ENCODE measurements at places on chromosomes 2 and 18.

DNA sequence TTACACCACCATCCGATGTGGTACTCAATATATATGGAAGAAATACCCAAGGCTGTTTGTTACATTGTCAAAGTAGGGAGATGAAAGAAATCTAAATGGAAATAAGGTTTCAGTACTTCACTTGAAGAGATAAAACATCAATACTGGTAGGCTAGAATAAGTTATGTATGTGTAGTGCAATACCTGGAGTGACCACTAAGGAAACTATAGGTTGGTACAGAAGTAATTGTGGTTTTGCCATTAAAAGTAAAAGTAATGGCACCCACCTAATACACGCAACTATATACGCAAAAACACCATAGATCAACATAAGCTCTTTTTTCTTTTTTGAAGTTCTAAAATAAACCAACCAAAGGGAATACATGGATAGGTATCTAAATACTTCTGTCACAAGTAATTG, 143.2 kb upstream of the KYNU start:
- no peak for DNase-seq

- DNase-seq: no peak
Measured at GRCh38 chr2:127080226-127080937, 26.6 kb downstream of the BIN1 start.

GRCh38 chr2:168346725-168347477, 99.5 kb upstream of the STK39 start:
- no peak for DNase-seq

DNA sequence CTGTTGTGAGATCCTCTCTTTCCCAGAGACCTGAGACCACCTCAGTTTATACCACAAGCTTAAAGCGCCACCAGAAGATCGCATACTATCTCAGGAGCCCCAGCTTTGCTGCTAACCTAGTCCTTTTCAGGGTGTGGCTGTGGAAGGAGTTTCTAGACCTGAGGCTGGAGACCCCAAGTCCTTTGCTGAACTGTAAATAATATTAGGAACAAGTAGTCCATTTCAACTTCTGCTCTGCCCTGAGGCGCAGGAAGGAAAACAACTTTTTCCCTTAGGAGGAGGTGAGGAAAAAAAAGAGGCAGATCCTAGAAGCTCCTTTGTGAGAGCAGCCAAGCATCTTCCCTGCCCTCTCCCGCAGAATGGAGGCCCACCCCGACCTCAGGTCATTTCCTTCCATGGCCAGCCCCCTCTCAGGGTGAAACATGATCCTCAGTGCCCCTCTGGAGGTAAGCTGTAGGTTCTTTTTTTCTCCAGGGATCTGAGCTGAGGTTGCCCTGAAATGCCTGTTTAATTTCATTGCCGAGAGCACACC, 122.8 kb upstream of the LGALSL start:
- no peak for DNase-seq

- DNase-seq: no peak
Measured at GRCh38 chr2:22134421-22134820, 1010.7 kb downstream of the TDRD15 start.

- no peak for DNase-seq
Measured at GRCh38 chr2:123179526-123179925, 845.6 kb upstream of the CNTNAP5 start.

GRCh38 chr18:23135550-23136325, 453 bp downstream of the CABLES1 start:
- no peak for DNase-seq

DNA sequence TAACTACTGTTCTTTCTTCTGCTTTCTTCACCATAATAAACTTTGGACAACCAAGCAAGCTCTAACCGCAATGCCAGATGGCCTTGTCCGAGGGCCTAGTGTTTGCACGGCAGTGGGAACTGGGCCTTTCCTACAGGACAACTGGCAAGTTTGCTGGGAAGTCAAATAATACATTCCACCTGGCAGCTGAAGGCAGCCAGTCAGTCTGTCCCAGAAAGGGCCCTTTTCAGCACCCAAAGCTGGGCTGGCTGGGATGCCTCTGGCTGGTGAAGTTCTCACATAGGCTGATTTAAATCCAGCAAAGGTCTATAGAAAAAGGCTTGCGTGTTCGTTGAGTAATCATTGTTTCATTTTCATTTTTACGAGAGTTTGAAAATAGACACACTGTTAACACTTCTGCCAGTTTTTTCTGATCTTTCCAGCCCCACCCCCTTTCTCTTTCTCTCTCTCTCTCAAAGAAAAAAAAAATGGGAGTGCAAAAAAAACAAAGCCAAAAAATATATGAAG, 110.0 kb upstream of the EPAS1 start:
- DNase-seq: no peak

DNA sequence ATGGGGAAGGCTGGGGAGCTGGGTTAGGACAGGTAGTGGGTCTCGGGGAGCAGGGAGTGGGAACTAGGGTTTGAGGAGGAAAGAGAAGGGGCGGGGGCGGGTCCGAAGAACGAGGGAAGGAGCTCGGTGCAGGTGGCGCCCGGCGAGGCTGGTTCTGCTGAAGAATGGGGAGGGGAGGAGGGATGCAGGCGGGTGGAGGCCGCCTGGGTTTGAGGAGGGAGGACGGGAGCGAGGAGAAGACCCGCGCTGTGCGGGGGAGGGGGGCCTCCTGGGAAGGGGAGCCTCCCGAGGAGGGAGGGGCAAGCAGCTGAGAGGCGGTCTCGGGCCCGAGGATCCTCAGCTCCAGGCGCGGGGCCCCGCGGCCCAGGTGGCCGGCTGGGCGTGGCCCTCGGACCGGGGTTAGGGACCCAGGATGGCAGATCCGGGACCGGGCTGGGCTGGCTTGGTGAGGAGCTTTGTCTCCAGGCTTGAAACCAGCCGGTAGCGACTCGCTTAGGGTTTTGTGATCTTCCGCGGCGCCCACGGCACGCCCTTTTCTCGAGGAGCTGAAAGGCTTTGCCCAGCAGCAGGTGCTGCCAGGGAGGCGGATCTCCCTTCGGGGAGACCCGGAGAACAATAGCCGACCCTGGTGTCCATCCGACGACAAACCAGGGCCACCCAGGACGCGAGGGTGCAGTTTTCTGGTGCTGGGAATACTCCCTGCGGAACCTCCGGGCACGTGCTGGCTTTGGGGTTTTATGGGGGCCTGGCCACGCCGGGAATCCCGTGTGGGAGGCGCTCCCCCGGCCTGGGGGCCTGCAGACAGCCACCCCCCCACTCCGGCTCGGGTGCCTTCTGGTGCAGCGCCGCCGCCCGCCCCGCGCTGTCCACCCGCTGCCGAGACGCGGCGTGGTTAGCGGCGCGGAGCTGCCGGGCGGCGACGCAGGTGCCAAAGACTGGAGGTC, 1.4 kb downstream of the DPYSL5 start:
- peak; percentile 37 for DNase-seq

GRCh38 chr18:13429016-13429415, 210.5 kb downstream of the LDLRAD4 start:
- DNase-seq: no peak

DNA sequence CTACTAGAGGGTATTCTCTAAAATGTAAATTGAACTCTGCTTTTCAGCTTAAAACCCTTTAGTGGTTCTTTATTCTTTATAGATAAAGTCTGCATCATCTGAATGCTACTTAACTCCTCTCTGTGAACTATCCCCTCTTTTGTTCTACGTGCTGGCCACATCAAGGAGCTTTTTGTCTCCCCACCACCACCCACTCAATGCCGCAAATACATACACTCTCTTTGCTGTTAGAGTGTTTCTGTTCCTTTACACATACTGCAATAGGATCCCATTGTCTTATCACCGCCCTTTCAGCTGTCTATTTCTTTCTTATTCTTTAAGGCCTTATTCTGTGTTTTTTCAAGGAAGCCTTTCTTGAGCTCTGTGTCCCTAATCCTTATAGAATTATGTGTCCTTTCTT, 83.3 kb downstream of the EML4 start:
- DNase-seq: no peak

- no peak for DNase-seq
Measured at GRCh38 chr2:169159686-169160085, 90.3 kb downstream of the DHRS9 start.

DNA sequence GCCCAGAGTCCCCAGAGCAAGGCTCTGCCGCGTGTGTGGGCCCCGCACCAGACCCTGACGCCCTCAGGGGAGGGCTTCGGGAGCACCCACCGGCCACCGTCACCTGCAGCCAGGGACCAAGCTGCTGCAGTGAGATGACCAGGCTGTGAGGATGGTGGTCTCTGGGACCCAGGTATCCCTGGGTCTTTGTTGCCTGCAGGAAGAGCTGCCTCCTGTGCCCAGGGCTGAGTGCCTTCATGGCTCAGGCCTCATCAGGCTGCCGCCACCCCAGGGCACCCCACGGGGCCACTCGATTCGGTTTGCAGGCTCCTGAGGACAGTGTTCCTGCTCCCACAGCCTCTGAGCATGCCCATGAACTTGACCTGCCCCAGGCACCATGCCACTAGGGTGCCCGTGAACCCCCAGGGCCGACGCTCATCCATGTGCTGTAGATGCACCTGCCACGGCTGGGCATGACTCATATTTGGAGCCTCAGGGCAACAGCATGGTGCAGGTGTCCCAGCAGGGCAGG, 109.8 kb downstream of the FAM210A start:
- DNase-seq: no peak

DNA sequence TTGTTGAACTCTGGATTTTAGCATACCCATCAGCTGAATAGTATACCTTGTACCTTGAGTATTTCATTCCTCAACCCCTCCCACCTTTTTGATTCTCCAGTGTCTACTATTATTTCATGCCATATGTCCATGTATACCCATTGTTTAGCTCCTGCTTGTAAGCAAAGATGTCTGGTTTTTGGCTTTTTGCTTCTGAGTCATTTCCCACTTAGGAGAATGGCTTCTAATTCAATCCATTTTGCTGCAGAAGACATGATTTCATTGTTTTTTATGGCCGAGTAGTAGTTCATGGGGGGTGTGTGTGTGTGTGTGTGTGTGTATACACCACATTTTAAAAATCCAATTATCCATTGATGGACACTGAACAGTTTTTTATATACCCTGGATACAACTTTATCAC, 24.3 kb upstream of the MOCOS start:
- no peak for DNase-seq

DNA sequence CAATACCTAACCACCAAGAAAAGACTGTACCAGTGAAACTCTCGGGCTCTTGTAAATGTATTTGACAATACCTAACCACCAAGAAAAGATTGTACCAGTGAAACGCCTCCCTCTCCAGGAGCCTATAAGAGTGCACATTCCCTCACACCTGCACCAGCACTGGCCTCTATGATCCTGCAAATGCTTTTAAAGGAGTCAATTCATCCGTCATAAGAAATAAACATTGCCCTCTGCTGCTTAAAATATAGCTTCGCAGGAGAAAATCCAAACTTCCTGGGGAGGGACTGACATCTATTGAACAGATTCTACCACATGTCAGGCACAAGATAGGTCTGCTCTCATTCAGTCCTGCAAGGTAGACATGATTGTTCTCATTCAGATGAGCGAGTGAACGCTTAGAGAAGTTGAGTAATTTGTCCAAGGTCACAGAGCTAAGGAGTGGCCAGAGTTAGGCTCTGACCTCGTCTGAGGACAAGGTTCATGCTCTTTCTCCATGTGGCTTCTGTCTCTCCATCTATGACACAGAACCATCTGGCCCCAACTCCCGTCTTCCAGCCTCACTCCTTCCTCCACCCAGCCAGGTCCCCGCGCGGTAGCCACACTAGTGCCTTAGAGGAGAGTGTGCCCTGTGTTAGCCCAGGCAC, 38.7 kb downstream of the MCFD2 start:
- no peak for DNase-seq

DNA sequence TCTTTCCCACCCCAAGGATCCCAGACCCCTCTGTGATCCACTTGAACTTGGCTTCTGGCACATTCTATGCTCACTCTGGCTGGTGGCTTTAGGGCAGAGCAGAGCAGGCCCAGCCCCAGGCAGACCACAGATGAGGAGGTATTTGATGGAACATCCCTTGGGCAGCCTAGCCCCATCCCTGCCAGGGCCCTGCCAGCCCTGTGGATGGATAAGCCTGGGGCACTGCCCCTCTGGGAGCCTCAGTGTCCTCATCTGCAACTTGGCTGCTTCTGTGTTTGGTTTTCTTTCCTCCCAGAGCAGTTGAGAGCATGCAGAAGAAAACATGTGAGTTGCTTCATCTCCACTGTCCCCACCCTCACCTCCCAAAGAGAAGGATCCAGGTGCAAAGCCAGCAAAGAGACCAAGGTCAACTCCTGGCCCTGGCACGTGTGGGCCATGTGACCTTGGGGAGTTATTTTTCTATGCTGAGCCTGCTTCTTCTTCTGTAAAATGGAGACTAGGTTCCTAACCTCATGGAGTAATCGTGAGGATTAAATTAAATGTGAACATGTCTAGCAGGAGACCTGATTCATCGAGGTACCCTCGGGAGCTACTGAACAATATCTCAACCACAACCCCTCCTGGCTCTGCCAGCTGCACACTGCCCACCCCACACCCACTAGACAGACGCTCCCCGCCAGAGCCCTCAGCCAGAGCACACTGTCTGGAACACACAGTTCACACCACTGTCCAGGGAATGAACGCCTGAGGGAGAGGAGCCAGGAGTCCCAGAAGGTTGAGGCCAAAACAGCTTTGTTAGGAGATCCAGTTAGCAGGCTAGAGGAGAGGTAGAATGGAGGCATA, 14.6 kb upstream of the TNS1 start:
- DNase-seq: no peak

DNA sequence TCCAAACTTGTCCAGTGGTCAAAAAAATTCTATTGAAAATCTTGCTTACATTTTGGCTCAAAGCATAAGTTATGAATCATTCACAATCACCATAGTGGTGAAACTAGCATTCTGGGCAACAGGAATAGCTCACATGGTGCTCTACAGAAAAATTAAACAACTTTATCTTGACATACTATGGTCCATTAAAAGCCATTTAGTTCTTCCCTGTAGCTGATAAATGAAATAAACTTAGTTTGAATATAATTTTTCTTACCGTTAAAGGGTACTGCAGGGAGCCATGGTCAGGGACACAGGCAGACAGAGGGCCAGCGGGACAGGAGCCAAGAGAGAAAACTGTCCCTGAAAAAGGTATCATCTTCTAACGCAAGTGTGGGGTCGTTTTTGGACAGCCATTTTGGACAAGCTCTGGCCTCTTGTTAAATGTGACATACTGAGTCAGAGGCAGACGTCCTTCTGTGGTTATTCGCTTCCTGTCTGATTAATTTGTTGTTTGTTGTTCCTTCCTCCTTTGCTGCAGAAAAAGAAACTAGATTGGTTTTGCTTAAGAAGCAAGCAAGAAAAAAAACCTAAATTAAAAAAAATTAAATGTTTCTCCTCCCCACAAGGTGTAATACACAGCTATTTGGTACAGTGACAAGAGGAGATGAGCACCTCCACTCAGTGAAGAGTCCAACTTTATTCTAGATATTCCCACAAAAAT, at the start of gene WIPF1:
WIPF1 (minus strand) TSS at position 460 of the 703 bp plus-strand sequence. CDS start 12,231 bp downstream, outside the sequence.
- no peak for DNase-seq

- DNase-seq: no peak
Measured at GRCh38 chr2:624096-624495, 53.1 kb downstream of the TMEM18 start.

GRCh38 chr2:65049010-65049639, 7.1 kb upstream of the CEP68 start:
- no peak for DNase-seq

Measured in NCI-H187 treated with DMSO at 0.1 percent for 48 hours (cell line).